HCT116 (cell line): ENCODE measurements at places on chromosomes 3 and 15. TPM values are rescaled to one million over a fixed set of nuclear protein-coding genes. Genes with fewer than 3 reads are reported as not detected.

GRCh38 chr15:42137461-42138261 lies 18.8 kb downstream of the PLA2G4F start:
- DNase-seq = peak; percentile 57

- DNase-seq = no peak
Measured at GRCh38 chr15:27201425-27201824, 230.4 kb downstream of the GABRG3 start.

DNA sequence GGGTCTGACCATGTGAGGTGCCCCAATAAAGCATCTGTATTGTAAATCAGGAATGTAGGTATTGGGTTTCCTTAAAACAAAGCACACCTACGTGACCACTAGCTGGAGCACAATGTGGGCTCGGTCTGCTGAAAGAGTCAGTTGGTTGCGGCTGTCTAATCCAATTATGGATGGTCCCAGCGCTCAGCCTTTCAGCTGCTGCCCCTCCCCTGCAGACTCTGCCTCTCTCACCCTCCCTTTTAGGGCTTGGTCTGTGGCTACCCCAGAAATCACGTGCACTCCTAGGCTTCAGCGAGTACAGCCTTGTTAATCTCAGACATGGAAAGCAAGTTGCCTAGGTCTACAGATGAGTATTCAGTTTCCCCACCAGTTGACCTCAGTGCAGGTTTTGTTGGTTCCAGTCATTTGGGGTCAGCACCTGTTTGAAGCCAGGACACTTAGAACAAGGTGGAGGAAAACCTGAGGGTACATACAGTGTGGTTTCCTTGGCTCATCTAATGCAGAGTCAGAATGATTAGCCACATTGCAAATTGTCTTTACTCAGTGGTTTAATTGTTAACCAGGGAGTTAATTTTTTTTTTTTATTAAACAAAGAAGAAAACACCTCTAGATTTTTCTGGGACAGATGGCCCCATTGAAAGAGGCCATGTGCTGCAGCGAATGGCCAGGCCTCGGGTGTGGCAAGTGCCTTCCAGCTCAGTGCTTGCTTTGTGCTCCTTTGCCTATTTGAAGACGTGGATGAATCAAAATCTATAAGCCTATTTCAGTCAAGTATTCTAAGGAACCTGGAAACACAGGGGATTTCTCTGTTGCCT lies 137.7 kb downstream of the IGF1R start:
- DNase-seq = no peak

- DNase-seq = no peak
Measured at GRCh38 chr15:31062310-31062847, 39.1 kb downstream of the TRPM1 start.

- DNase-seq = no peak
Measured at GRCh38 chr15:66429117-66429516, 42.4 kb downstream of the MAP2K1 start.

The CLRN1 gene
- total RNA-seq = not detected

The MESP1 gene
- total RNA-seq = 8.8 TPM

The ACTC1 gene
- not detected for total RNA-seq

The CCK gene
- total RNA-seq = 0.32 TPM

The CACNA2D2 gene
- 10.2 TPM for total RNA-seq

The IQCB1 gene
- total RNA-seq = 22.2 TPM

The PAQR9 gene
- 0.17 TPM for total RNA-seq

The HIGD1A gene
- total RNA-seq = 71.2 TPM
